AG09309 (cell line): ENCODE measurements at places on chromosomes 7 and 10.
A peak's percentile ranks its signal among the peaks of the same experiment; 100 is the strongest.

GRCh38 chr7:130396109-130396508, 15.8 kb downstream of the CPA1 start:
- no peak for DNase-seq

DNA sequence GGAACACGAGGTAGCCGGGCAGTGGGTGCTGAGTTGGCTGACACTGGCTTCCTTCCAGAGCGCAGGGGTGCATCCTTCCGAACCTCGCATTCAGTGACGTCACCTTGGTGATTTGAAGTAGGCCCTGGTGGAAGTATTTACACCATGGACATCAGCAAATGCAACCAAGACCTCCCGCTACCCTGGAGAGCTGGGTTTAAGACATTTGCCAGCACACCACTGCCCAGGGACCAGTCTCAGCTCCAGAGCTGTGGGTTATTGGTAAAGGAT, 106.4 kb upstream of the GPR26 start:
- no peak for DNase-seq

- no peak for DNase-seq
These were observed at the start of gene ADRB1 for GRCh38 chr10:114043532-114044246. Gene ADRB1, plus strand, starts transcription at chr10:114043866. Its CDS starts 267 bp downstream, at chr10:114044133.

- DNase-seq = no peak
These were observed 41.8 kb upstream of the PPIF start for GRCh38 chr10:79305515-79305914.

DNA sequence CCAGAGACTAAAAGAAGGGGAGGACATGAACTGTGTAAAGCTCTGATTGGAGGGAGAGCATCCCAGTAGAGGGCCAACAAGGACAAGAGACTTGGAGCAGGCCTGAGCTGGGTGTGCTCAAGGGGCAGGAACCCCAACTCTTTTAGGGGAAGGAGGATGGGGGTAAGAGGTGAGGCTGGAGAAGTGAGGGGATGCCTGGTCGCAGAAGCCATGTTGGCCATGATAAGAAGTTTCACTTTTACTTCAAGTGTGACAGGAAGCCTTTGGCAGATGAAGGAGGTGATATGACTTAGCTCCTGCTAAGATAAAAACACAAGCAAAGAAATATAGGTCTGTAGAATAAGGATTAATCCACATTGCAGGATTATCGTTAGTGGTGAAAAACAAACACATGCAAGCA, 208.3 kb downstream of the JAZF1 start:
- no peak for DNase-seq

- DNase-seq = no peak
These were observed 146.2 kb downstream of the ZFAND4 start for GRCh38 chr10:45526309-45526905.

DNA sequence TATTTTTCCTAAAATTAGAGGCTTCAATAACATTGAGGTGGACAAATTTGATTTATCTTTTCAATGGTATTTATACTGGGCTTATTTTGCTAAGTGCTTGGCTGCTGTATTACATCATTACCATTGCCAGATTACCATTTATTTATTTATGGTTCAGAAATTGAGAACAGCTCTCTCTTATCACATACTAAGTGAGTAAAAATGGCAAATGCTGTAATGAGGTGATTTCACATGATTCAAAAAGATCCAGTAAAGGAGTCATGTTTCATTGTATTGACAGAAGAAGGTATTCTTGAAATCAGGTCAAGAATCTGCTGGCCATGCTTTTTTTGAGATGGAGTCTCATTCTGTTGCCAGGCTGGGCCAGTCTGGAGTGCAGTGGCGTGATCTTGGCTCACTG, 322.6 kb downstream of the KIF20B start:
- no peak for DNase-seq

- DNase-seq = no peak
These were observed 12.1 kb downstream of the ENTPD1 start for GRCh38 chr10:95767884-95768556.

DNA sequence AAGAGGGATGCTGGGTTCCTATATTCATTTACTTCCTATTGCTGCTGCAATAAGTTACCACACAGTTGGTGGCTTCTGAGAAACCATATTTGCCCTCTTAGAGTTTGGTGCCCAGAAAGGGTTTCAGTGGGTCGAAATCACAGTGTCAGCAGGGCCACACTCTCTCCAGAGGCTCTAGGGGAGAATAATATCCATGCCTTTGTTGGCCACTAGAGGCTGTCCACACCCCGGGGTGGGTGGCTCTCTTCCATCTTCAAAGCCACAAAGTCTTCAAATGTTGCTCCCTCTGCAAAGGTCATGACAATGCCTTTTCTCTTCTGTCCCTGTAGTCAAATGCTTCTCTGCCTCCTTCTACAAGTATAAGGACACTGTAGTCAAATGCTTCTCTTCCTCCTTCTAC, 989.4 kb downstream of the CCSER2 start:
- DNase-seq = no peak

DNA sequence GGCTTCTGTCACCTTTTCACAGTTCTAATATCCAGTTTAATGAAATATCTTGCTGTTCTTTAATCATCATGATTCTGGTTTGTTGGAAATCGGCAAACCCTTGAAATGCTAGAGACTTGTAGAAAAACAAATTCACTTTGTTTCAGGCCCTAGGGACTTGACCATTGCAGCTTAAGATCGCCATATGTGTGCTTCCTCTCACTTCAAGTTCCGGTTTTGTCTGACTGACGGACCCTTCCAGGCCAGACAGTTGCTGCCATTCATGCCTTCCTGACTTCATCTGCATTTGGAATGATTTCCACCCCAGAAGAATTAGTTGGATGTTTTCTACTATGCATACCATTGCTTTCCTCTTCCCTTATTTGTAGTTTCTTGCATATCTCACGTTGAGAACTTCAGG, 125.6 kb downstream of the CELF2 start:
- DNase-seq = no peak

- DNase-seq = peak; percentile 46
These were observed 2.0 kb downstream of the SAMD9 start for GRCh38 chr7:93115796-93116195.

DNA sequence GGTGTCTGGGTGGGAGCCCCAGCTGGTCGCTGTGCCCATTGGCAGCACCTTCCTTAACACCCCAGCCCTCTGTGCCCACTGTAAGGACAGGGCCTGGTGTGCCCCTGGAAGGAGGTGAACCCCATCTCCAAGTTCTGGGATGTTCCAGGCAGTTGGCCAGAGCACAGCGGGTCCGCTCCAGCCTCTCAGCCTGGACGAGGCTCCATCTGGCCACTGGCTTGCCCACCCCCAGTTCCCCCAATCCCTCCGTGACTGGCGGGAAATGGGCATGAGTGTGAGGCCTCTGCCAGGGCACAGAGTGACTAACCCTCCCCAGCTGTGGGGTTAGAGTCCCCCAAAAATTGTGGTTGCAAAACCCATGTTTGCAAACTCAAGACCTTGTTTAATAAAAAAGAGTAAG, 15.6 kb downstream of the GRIFIN start:
- no peak for DNase-seq

DNA sequence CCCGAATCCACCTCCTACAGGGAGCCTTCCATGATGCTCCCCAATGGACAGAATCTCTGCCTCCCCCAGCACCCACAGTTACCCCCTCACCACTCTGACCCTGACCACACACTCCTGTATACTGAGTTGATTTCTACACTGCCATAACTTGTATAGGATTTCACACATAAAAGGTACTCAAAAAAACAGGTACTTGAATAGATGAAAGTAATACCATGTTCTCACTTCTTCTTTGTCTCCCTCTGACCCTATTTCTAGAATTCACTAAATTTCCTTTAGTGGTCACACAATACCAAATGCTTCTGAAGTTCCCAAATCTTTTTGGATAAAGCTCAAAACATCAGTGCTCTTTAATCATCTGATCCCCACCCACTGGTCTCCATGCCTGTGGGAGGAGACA, 45.4 kb downstream of the HSPA12A start:
- no peak for DNase-seq

DNA sequence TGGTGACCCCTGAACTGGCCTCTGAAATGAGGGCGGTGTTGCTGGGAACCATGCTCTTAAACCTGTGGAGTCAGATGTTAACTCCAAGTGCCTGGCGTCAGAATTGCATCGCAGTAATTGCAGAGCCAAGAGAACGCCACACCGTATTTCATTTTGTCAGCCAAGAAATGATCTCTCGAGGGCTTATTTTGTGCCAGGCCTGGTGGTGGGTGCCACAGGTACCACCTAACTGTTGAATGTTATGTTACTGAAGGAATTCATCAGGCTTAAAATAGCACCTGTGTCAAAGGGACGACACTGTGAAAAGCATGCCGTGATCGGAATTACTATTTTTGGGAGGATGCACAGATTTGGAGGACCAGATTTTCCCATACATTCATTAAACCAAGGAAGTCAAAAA, 51.9 kb upstream of the BAIAP2L1 start:
- no peak for DNase-seq

DNA sequence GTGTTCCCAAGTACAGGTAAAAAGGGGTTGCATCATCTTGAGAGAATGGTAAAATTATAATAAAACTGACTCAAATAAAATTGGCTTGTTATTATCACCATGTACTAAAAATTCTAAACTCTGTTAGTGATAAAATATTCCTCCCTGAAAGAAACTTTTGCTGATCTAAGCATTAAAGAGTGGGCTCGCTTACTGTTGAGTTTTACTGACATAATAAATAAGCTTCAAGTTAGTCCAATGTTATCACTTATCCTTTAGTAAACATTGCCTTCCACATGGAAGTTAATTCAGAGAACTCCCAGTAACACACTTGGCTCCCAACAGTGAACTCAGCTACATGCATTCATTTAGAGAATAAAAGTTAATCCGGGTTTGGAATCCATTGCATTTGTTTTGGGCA, 456.4 kb downstream of the PLXDC2 start:
- DNase-seq = no peak

DNA sequence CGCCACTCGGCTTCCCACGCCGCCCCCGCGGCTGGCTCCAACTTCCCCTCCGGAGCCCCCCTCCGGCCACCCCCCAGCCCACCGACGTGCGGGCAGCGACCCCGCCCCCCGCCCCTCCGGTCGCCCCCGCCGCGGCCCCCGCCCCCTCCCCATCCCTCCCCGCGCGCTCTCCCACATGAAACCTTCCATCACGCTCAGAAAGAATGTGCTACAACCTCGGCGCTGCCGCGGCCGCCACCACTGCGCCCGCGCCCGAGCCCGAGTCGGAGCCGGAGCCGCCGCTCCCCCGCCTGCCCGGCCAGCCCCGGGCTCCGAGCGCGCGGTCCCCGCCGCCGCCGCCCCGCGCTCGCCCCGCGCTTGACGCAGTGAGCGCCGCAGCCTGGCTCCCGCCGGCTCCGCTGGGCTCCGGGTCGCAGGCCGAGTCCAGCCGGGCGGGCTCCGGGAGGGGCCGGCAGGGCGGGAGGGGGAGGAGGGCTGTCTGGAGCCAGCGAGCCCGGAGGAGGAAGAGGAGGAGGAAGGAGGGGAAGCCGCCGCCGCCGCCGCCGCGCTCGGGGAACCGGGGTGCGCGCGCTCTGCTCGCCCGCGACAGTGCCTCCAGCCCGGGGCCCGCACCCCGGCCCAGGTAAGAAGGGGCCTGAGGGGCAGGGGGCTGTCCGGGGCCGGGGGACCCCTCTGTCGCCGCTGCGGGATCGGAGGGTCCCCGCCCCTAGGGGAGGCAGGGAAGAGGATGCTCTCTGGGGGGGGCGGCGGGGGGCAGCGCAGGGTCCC, 4.3 kb upstream of the ELFN1 start:
- DNase-seq = no peak
